ENCODE measurements at places on chromosomes 3 and 15. TPM values are rescaled to one million over a fixed set of nuclear protein-coding genes. Genes with fewer than 3 reads are reported as not detected.

The IL17RD gene
- total RNA-seq: 9.8 TPM

The XIRP1 gene
- not detected for total RNA-seq

The RTP4 gene
- total RNA-seq: 1.0 TPM

The GOLGA8H gene
- total RNA-seq: 1.4 TPM

The IL5RA gene
- not detected for total RNA-seq

The EPHA3 gene
- total RNA-seq: 7.1 TPM

GRCh38 chr15:95944661-95945255 is 385.7 kb upstream of the NR2F2 start:
- no peak for DNase-seq
- H3K4me1 ChIP-seq: no peaks in the 10 kb centered on the region
- H3K27me3 ChIP-seq: no peaks in the 10 kb centered on the region
- H3K27ac ChIP-seq: no peak overlapping the region

The CLCN2 gene
- 86.3 TPM for total RNA-seq

The KNL1 gene
- total RNA-seq: 1.3 TPM

The MYLK gene
- 81.2 TPM for total RNA-seq
